IMR-90 (cell line): ENCODE measurements at places on chromosomes 11 and 22.

- DNase-seq: peak; percentile 45
Observed at GRCh38 chr11:1460396-1460985, 26.1 kb downstream of the MOB2 start.

DNA sequence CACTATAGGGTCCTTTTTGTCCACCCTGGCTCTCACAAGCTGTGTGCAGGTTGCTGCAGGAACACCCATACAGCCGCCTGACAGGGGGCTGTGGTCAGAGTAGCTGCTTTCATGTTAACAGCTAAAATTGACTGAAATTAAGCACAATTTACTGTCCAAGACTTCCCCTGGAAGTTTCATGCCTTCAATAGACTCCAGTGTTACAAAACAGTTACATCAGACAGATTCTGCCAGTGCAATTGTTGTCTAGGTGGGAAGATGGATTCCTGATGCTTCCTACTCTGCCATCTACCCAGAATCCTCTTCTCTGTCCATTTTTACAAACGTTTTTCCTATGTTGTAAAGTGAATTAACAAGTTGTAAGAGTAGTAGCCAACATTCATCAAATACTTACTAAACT, 5.3 kb upstream of the TSKU start:
- no peak for DNase-seq

DNA sequence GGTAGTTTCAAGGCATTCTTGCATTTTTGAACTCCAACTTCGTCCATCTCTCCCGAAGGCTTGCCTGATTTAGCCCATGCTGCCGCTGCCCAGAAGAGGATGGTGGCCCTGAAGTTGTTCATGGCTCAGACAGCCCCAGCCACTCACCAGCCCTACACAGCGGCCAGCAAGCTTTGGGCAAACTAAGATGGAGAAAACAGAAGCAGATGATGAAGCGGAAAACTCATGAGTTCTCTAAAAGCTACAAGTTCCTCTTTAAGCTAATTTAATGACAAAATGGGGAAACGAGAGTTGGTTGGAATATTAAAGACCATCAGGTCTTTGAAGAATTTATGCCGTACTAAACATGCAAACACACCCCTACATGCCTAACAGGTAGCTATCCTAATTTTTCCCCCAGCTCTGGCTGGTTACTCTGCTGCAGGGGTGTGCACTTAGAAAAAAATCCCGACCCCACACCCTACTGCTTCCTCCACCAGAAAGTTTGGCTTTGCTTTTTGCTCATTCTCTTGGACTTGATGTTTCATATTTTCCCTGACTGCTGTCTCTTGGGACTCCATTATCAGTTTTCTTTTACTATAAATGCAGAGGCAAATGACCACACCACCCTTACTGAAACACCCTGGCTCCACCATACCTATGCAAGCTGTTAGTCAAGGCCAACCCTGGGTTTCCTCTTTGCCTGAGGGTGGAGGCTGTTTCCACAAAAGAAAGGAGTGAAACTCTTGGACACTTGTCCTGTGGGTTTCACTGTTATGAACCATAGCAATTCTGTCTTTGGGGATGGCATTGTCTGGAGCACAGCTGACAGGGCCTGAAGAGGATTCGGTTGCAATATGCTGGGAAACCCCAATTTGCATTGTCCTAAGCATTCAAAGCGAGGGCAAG, at the start of gene MPEG1:
Gene MPEG1, minus strand, starts transcription at position 184 of the 888 bp plus-strand sequence. Its CDS starts 62 bp downstream, at position 122.
- no peak for DNase-seq

DNA sequence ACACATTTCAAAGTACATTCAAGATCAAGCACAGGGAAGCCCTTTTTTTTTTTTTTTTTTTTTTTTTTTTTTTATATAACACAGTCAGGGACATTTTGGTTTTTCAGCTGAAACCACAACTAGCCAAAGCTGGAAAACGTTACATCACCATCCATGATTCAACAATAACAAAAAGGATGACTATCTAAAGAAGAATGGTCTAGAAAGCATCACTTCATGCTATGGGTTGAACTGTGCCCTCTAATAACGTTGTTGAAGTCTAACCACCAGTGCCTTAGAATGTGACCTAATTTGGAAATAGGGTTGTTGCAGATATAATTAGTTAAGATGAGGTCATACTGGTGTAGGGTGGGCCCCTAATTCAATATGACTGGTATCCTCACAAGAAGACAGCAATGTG, 46.6 kb downstream of the MTMR2 start:
- DNase-seq: peak; percentile 100

DNA sequence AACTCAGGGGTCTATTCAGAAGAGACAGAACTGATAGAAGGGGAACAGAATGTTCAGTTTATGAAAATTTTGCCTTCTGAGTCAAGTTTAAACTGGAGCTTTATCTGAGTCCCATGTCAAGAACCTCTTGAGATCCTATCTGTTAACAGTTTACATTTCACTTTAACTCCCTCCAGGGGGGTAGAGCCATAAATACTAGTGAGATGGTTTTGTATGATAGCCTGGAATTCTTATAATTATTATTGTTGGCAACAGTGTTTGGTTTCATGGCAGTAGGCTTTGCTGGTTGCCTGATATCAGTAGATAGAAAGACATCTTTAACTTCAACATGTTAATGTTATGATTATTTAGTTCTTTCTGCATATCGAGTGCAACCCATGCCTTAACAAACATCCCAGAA, 498.5 kb downstream of the INSC start:
- DNase-seq: peak; percentile 7

- no peak for DNase-seq
Observed at GRCh38 chr11:78022397-78023396, at the start of gene KCTD14. KCTD14 (minus strand) TSS chr11:78023276; CDS start chr11:78023249, 27 bp downstream.

GRCh38 chr22:32457031-32457430, 7.2 kb downstream of the BPIFC start:
- DNase-seq: no peak

GRCh38 chr22:20090730-20091240, 10.7 kb downstream of the DGCR8 start:
- no peak for DNase-seq

DNA sequence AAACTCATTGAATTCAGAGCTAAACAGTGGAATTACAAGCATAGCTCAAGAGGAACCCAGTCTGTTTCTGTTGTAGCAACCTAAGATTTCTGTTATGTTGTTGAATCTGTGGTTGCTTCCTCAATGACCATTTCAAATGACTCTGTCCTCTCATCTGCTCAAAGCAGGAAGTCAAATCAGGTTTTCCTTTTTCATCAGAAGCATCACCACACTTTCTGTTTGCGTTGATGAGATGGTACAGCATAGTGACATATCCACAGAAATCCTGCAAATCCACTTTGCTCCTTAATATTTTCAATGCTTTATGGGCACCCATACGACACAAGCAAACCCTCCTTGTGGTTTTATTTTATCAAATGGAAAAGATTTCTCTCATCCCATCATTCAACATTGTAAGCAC, 12.6 kb upstream of the UCP2 start:
- peak; percentile 16 for DNase-seq

DNA sequence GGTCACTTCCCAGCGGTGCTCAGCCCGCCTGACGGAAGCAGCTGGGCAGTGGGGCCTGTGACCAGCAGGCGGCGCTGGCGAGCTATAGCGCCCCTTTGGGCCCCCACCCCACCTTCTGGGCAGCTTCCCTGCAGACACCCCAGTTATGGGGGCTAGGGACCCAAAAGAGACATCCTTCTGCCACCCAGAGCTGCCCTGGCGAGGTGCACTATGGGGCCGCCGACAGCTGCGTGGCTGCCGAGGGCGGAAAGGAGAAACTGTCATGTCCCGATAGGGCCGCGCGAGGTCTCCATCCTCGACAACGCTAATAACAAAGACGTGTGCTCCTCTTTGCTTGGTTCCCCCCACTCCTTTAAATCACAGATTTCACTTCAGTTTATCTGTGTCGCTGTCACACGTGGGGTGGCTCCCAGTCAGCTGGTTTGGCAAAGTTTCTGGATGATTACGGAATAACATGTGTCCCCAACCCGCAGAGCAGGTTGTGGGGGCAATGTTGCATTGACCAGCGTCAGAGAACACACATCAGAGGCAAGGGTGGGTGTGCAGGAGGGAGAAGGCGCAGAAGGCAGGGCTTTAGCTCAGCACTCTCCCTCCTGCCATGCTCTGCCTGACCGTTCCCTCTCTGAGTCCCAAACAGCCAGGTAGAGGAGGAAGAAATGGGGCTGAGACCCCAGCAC, 673 bp upstream of the MYO7A start:
- DNase-seq: peak; percentile 39

GRCh38 chr11:128607819-128608218, 20.5 kb upstream of the ETS1 start:
- DNase-seq: no peak

DNA sequence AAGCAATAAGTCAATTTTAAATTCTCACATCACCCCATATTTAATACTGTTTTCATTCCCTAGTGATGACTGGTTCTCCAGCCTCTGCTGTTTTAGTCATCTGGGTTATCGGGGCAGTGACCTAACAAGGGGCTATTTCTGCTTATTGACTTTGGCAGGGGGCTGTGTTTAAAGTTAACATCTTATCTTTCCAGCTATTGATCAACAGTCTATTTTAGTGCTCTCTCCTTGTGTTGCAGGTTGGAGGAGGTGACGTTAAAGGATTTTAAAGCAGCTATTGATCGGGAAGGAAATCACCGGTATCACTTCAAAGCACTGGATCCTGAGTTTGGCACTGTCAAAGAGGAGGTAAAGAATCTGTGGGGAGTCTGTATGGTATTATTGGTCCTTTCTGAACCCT, 7.7 kb upstream of the DLAT start:
- DNase-seq: peak; percentile 78

- peak; percentile 78 for DNase-seq
Observed at GRCh38 chr11:103326070-103326794, 217.0 kb downstream of the DYNC2H1 start.
